Omental fat pad (tissue), 4 donors: ENCODE measurements at places on chromosomes 2 and 18.

DNA sequence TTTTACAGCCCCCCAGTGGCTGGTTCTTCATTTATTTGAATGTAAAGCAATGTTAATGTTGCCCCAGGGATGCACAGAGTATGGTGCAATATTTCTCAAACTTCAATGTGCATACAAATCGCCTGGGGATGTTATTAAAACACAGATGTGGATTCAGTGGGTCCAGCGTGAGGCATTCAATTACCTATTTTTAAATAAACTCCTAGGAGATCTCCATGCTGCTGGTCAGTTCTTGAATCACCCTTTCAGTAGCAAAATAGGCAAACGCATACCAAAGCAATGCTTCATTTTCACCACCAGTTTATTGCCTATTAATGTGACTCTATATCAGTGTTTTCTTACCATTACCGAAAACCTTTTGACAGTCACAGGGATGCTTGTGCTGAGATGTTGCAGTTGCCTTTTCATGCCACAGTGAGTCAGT, 530.7 kb downstream of the CBLN2 start:
- no peak for DNase-seq

DNA sequence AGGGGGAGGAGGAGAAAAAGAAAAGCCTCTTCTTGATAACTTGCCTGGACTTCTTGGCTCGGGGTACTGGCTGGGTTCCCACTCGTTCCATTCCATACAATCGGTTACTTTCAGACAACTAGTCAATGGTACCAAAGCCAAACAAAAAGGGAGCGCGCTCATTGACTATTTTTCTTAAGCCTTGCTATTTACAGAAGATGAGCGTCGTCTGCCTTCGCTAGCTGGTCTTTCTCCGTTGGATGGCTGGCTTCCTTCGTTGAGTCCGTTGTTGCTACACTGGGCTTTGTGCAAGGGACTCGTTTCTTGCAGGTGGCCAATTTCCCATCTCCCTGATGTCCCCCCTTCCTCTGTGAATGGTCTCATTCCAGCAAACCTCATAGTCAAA, 260.4 kb downstream of the ZNF516 start:
- DNase-seq: no peak

DNA sequence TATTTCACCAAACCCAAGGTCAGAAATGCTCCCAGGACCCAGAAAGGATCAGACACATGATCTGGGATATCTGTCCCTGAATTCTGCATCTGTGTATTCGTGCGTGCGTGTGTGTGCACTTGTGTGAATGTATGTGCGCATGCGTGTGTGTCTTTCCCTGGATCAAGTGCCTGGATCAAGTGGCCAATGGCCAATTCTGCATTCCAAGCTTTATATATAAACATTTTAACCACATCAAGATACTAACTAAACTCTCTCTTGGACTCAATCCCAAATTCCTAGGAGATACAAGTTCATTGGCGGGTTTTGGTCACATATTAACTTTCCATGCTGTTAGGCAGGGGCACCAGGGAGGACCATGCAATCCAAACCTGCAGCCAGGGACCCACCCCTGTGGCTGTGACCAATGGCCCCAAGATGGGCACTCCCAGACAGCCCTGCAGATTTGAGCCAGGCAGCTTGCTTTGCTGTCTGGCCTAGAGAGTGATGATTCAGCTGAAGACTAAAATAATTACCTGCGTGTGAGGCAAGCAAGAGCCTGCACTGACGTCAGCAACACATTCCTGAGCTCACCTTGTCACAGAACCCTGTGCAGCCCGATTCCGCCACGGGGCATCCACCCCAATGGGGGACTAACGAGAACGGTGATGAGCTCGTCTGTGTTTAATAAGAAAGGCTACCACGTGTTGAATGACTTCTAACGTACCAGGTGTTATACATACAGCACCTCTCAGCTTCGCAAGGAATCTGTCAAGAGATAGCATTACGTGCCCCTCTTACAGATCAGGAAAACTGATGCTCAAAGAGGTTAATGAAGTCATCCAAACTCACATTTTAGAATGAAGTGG, 45.3 kb upstream of the ROCK2 start:
- DNase-seq: no peak

DNA sequence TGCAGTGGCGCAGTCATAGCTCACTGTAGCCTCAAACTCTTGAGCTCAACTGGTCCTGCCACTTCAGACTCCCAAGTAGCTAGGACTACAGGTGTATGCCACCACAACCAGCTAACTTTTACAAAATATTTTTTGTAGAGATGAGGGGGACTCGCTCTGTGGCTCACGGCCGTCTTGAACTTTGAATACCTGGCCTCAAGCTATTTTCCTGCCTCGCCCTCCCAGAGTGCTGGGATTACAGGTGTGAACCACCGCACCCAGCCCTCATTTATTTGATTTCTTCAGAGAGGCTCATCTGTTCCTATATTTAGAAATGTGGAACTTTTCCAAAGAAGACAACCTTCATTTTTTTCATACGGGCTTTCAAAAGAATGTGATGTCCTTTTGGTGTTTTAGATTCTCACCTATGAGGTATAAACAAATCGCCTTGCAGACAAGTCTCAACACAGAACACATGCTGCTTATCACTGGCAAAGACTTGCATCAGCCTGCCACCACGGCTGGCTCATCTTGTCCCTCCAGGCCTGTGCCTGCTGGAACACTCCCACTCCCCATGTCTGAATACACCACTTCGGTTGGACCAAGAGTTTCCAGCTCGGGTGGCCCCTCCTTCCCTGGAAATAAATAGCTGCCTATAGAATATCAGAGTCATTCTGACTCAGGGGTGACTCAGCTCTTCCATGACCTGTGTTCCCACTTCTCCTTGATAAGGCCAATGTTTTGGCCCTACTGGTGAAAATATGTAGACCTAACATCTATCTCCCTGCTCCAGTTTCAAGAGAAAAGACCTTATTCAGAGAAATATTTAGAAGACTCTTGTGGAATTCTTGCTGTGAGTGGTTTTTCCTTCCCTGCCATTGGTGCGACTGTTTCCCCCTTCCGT, 202.6 kb downstream of the TGIF1 start:
- DNase-seq: peak; percentile 58

GRCh38 chr2:29012211-29012681, 31.1 kb downstream of the TOGARAM2 start:
- no peak for DNase-seq

DNA sequence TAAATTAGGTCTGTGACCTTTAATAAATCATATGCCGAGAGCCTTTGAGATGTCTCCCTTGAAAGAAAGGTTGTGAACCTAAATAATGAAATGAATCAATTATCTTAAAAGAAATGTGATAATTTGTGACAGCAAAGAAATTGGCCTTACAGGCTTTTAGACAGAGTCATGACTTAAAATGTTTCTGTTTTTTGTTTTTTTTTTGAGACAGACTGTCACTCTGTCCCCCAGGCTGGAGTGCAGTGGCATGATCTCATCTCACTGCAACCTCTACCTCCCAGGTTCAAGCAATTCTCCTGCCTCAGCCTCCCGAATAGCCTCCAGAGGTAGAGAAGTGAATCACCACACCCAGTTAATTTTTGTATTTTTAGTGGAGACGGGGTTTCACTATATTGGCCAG, 898.0 kb downstream of the CNTNAP5 start:
- no peak for DNase-seq

- DNase-seq: no peak
Observed at GRCh38 chr2:212027681-212028628, 510.6 kb downstream of the ERBB4 start.

GRCh38 chr2:105744091-105744908, 412 bp upstream of the NCK2 start:
- no peak for DNase-seq

GRCh38 chr2:12177455-12178288, 431.2 kb downstream of the LPIN1 start:
- DNase-seq: no peak

GRCh38 chr18:79389689-79390088, 6.0 kb upstream of the NFATC1 start:
- DNase-seq: no peak

DNA sequence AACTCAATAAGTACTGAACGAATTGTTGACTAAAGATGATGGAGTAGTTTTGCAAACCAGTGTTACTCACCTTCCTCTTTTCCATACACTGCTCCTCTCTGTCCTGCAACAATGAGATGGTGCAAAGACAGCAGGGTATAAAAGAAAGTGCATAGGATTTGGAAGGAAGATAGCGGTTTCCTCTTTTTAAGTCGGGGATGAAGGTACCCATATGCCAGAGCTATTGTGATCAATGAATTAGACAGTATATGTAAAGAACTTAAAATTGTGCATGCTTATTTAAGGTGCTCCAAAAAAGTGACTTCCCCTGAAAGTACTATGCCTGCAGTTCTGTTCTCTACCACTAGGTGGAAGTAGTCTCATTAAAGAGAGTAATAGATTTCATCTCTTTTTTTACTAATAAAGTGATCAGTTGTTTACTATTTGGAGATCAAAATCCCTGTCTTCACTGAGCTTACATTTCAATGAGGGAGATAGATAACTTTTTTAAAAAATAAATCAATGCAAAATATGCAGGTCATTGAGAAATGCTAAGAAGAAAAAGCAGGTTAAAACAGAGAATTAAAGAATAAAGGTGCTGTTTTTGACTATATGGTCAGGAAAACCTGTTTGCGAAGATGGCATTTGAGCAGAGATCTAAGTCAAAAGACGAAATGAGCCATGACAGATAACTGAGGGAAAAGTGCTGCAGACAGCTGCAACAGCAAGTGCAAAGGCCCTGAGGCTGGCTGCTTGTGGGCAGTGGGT, 339.7 kb upstream of the SLC14A2 start:
- DNase-seq: no peak

GRCh38 chr2:45606796-45607195, 4.3 kb downstream of the SRBD1 start:
- no peak for DNase-seq

DNA sequence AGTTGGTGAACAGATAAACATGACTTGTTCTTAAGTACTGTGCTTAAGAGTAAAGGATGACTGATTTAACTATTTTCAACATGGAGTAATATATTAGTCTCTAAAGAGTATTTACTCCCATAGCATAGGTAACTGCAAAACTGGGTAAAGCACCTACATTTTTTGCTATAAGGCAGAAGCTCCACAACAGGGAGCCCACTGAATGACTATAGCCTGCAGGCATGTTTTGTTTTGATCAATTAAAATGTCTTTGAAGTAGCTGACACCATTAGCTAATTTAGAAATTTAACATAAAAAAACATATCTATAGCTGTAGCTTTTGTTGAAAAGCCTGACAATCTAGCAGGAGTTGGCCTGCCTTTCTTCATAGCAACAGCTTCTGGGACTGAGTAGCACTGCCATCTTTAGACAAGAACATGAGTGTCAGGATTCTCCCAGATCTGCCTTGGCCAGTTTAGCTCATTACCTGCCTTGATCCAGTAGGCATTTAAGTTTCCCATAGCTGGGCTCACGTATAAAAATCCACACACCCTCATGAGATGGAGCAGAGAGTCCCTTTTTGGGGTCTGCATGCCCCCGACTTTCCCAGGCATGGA, 1935.1 kb upstream of the PIK3C3 start:
- no peak for DNase-seq

DNA sequence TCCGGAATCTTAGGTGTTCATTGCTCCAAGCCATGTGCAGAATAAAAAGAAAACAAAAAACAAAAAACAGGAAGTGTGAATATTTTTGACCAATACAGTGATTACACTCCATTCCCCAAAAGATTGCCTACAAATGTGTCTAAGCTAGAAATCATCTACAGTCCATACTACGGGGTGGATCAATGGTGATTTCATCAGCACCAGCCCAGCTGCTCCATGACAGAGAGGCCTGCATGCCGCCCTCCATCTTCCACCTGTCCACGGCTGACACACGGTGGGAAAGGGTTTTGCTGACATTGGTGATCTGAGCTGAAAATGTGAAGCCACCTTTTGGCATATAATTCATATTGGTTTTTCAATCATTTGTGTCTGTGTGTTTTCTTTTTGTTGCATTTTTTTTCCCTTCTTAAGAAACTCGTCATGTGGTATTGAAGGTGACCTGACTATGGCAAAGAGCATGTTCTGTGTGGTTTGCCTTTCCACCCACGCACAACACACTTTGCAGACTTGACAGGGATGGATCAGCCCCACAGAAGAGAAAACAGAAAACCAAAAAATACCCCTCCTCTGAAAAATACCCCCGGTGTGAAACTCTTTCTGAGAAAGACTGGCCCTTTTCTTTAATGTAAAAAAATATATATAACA, 533.1 kb downstream of the RNF144A start:
- DNase-seq: no peak

GRCh38 chr2:161112908-161113307, 47.3 kb upstream of the TANK start:
- DNase-seq: no peak

GRCh38 chr2:33583194-33583938, 15.7 kb downstream of the FAM98A start:
- no peak for DNase-seq

- DNase-seq: no peak
Observed at GRCh38 chr2:64137567-64137966, 6.7 kb downstream of the PELI1 start.

DNA sequence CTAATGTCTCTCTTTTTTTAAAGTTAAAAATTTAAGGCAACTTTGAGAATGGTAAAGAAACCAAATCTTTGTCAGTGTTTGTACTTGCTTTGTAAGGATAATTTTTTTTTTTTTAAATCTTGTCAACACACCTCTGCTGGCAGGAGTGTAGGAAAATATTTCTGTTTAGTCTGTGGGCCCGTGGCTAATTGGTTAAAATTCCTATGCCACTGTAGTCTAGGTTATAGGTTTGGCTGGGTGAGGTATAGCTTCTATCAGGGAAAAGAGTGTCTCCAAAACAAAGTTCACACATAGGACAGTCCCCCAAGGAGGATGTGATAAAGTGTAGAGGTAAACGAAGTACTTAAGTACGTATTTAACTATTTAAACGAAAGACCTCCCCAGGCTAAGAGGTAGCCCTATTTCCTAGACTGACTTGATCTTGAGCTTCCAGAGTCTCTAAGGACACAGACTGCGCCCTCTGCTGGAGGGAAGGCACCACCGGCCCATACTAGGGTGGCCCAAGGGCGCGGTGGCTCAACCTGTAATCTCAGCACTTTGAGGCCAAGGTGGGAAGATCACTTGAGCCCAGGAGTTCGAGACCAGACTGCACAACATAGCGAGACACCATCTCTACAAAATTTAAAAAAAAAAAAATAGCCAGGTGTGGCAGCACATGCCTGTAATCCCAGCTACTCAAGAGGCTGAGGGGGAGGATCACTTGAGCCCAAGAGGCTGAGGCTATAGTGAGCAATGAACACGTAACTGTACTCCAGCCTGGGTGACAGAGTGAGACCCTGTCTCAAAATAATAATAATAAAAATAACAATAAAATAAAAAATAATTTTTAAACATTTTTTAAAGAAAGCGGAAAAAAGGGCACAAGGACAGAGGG, 8.9 kb downstream of the TEX44 start:
- DNase-seq: peak; percentile 89
